ENCODE measurements at places on chromosomes 16 and 17.

- peaks cover 14% of the 10 kb centered on the region for H3K27me3 ChIP-seq
- H3K27ac ChIP-seq = peak overlapping the region; percentile 3
- DNase-seq = no peak
- peaks cover 15% of the 10 kb centered on the region for H3K36me3 ChIP-seq
These were observed 3.9 kb upstream of the GNG13 start for GRCh38 chr16:804193-805048.

- H3K36me3 ChIP-seq = no peaks in the 10 kb centered on the region
- H3K4me3 ChIP-seq = no peak overlapping the region
- no peak for DNase-seq
- H3K27me3 ChIP-seq = peaks cover 3% of the 10 kb centered on the region
- no peak overlapping the region for H3K27ac ChIP-seq
These were observed 121.5 kb downstream of the ZFHX3 start for GRCh38 chr16:72926177-72927070.

DNA sequence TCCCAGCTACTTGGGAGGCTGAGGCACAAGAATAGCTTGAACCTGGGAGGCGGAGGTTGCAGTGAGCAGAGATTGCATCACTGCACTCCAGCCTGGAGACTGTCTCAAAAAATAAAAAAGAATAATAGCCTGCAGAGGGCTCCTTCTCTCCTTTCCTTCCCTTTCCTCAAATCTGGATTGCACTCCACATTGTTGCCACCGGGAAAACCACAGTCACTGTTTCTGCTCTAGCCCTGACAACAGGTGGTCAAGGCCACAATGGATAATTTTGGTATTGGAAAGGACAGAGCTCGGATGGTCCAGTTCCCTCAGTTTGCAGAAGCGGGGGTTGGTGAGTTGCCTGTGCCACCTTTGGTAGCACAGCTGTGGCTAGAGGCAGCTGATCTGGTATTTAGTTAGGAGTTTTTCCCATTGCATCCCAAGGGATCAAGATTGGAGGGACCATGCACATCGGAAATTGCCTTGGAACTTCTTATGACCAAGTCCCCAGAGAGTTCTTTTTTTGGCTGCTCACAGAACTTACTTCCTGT lies 44.7 kb upstream of the PRSS54 start:
- H3K36me3 ChIP-seq = no peaks in the 10 kb centered on the region
- H3K4me3 ChIP-seq = no peak overlapping the region
- no peak overlapping the region for H3K27ac ChIP-seq
- no peak for DNase-seq
- H3K27me3 ChIP-seq = peaks cover 8% of the 10 kb centered on the region

GRCh38 chr16:4663777-4664465 lies 29.4 kb upstream of the NUDT16L1 start:
- H3K4me1 ChIP-seq = peaks cover 63% of the 10 kb centered on the region
- DNase-seq = no peak
- H3K27me3 ChIP-seq = no peaks in the 10 kb centered on the region

DNA sequence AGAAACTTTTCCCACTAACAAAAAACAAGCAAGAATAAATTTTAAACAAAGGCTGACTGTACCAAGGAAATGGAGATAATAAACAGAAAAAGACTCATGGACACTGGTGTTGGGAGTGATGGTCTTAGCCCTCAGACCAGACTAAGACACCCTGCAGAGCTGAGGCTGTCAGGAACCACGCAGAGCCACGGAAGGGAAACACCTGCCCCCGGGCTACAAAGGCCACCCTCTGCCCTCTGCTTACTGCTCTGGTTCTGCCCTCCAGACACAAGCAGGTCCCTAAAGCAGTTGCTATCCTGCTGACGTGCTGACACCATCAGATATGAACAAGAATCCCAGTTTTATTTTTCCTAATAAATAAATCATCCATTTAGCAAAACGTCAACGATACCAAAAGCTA lies 80.0 kb downstream of the ANKRD11 start:
- no peak for DNase-seq
- H3K4me1 ChIP-seq = peaks cover 89% of the 10 kb centered on the region
- peaks cover 25% of the 10 kb centered on the region for H3K36me3 ChIP-seq
- H3K4me3 ChIP-seq = peak overlapping the region; percentile 6
- peak overlapping the region; percentile 87 for H3K27ac ChIP-seq
- H3K27me3 ChIP-seq = no peaks in the 10 kb centered on the region

GRCh38 chr17:49523706-49524472 lies 28.8 kb downstream of the NGFR start:
- H3K27ac ChIP-seq = no peak overlapping the region
- no peak overlapping the region for H3K4me3 ChIP-seq
- H3K4me1 ChIP-seq = peaks cover 9% of the 10 kb centered on the region
- H3K36me3 ChIP-seq = no peaks in the 10 kb centered on the region

- no peak for DNase-seq
- no peak overlapping the region for H3K4me3 ChIP-seq
- H3K27me3 ChIP-seq = no peaks in the 10 kb centered on the region
- H3K4me1 ChIP-seq = no peaks in the 10 kb centered on the region
- no peak overlapping the region for H3K27ac ChIP-seq
- peaks cover 70% of the 10 kb centered on the region for H3K36me3 ChIP-seq
These were observed 24.3 kb downstream of the ZFP1 start for GRCh38 chr16:75172578-75172977.

GRCh38 chr16:23267647-23268046 lies 34.5 kb upstream of the SCNN1B start:
- no peaks in the 10 kb centered on the region for H3K36me3 ChIP-seq
- no peak overlapping the region for H3K4me3 ChIP-seq
- DNase-seq = no peak
- no peaks in the 10 kb centered on the region for H3K4me1 ChIP-seq

- no peak overlapping the region for H3K27ac ChIP-seq
- no peaks in the 10 kb centered on the region for H3K36me3 ChIP-seq
- no peak overlapping the region for H3K4me3 ChIP-seq
- peaks cover 9% of the 10 kb centered on the region for H3K27me3 ChIP-seq
- H3K4me1 ChIP-seq = no peaks in the 10 kb centered on the region
These were observed 31.6 kb downstream of the SOX9 start for GRCh38 chr17:72152387-72152929.

Measured in activated T-cell treated with anti-CD3 and anti-CD28 coated beads, Interleukin-2, amount 50 U/mL, for 24 hours (primary cell).